Activated naive CD4-positive, alpha-beta T cell treated with anti-CD3 and anti-CD28 coated beads, Interleukin-2, amount 50 U/mL, for 16 hours (primary cell): ENCODE measurements at places on chromosomes 3 and 15.
A peak's percentile ranks its signal among the peaks of the same experiment; 100 is the strongest.

DNA sequence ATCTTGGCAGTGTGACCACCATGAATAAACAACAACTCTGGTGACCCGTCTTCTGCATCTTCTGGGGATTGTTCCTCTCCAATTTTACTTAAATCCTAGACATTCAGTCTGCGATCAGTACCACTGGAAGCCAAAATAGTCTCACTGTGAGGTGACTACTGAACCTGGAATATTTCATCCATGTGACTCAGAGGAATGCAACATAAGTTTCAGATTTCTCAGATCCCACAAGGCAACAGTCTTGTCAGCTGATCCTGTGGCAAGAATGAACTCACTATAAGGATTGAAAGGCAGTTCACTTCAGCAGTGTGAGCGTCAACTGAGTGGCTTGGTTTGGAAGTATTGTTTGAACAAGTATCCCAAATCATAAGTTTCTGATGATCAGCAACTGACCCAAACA is 13.2 kb downstream of the NSUN3 start:
- no peak for DNase-seq

- no peak for DNase-seq
Measured at GRCh38 chr3:11995120-11995519, 9.1 kb upstream of the SYN2 start.

DNA sequence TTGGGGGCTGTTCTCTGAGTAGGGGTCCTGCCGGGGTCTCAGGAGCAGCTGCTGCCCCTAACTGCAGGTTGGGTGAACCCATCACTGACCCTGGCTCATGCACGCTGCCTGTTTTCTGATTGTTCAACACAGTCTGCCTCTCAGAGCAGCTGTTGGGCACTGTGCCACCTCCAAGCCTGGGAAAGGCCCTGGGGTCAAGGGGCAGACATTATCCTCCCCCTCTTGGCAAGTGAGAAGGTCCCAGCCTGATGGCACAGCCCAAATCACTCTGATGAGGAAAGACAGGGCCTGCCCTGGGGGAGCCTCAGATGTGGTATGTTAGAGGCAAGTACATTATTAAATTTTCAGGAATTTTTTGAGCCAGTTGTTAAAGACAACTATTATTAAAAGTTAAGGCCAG is 14.1 kb upstream of the GNAT1 start:
- no peak for DNase-seq

GRCh38 chr3:139718415-139718814 is 40.6 kb upstream of the NMNAT3 start:
- no peak for DNase-seq

GRCh38 chr15:65207280-65207840 is 3.9 kb downstream of the CILP start:
- DNase-seq: no peak

GRCh38 chr3:59374818-59375211 is 325.0 kb upstream of the CFAP20DC start:
- DNase-seq: no peak

- DNase-seq: no peak
Measured at GRCh38 chr15:80162059-80162554, 9.3 kb downstream of the FAH start.

DNA sequence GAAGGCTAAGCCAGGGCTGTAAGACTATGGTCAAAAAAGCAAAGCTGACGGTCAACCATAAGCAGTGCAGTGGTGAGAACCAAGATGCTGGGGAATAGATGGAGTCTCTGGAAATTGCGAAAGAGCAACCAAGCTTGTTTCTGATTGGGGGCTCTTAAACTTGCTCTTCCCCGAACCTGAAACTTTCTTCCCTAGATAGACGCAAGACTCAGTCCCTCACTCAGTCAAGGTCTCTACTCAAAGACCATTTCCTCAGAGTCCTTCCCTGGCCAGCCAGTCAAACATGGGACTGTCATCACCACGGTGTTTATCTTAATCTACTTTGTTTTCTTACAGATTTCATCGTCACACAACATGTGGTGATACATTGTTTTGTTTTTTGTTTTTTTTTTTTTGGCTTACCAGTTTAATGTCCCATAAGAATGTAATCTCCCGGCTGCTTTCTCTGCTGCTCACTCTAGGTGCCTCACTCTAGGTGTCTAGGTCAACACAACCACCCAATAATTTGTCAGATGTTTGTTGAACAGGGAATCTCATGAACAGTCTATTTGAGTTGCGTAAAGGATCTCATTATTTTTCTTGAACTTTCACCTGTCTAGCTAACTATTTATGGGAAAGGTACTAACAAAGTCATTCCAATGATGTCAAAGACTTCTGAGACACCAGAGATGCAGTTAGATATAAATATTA is 495.4 kb downstream of the FOXP1 start:
- DNase-seq: no peak

GRCh38 chr15:88812133-88812532 is 8.9 kb downstream of the ACAN start:
- DNase-seq: no peak

- no peak for DNase-seq
Measured at GRCh38 chr15:54094661-54095060, 116.4 kb downstream of the UNC13C start.

DNA sequence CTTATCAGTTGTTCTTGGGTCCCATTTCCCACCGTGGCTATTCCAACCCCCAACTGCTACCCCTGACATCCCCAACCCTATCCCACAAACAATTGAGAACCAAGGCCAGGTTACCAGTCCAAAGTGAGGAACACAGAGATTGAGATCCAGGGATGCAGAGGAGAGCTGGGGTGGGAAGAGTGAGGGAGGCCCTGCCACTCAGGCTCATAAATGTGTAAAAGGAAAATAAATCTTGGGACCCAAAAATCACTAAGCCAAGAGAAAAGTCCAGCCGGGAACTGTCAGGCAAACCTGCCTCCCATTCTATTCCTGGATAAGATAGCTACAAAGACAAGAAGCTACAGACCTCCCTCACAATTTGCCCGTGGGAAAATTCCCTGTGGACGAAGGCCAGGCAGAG is 101.1 kb upstream of the DLG1 start:
- DNase-seq: no peak

DNA sequence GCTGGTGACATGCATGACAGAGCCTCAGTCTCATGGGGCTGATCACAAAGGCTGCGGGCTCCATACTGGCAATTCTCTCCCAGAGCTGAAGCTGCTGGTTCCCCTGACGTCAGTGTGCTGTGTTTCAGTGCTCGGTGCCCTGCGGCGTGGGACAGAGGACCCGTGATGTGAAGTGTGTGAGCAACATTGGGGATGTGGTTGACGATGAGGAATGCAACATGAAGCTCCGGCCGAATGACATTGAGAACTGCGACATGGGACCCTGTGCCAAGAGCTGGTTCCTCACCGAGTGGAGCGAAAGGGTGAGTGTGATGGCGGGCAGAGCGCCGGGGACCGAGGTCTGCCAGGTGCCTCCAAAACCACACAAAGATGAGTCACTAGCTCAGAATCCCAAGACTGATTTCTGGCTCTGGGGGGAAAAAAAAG is 62.0 kb upstream of the NR2E3 start:
- no peak for DNase-seq

DNA sequence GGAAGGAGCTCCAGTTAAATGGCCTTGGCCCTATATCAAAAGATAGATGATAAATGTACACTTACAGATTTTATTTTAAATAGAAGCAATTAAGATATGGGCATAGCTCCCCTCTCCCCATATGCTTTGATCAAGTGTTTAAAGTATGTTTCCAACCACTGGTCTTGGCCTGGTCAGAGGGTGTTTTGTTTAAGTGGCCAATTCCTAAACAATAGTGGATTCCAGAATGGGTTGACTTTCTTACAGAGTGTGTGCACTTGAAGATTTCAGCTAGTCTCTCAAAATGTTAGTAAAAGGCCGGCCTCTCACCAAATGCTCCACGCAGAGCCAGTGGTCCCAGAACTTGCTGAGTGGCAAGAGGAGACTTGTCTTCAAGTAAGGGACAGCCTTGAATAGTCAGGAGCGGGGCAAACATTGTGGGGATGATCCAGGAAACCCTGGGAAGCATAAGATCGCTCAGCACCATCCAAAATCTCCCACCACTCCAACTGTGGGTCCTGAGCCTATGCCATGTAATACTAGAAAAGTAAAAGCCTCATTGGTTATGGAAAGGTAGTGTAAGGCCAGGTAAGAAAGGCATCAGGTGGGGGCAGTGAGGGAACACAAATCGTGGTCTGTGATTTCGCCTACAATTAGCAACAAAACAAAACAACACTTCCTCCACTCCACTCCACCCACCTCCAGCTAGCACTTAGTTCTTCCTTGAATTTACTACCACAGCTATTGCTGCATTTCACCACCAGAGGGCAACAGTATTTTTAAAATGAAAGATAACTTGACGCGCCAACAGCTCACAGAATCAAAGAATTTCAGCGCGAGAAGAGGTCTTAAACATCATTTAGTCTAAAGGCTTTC is 4.8 kb downstream of the RARRES1 start:
- peak; percentile 25 for DNase-seq

DNA sequence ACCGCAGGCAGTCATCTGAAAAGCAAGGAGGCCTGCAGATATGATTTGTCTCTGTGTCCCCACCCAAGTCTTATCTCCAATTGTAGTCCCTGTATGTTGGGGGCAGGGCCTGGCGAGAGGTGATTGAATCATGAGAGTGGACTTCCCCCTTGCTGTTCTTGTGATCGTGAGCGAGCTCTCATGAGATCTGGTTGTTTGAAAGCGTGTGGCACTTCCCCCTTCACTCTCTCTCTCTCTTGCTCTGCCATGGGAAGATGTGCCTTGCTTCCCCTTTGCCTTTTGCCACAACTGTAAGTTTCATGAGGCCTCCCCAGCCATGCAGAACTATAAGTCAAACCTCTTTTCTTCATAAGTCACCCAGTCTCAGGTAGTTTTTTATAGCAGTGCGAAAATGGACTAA is 83.3 kb downstream of the TMCO5A start:
- DNase-seq: no peak

- no peak for DNase-seq
Measured at GRCh38 chr3:127412578-127413317, 124.9 kb upstream of the PRR20G start.

- DNase-seq: no peak
Measured at GRCh38 chr3:171225165-171225564, 198.6 kb upstream of the SLC2A2 start.

DNA sequence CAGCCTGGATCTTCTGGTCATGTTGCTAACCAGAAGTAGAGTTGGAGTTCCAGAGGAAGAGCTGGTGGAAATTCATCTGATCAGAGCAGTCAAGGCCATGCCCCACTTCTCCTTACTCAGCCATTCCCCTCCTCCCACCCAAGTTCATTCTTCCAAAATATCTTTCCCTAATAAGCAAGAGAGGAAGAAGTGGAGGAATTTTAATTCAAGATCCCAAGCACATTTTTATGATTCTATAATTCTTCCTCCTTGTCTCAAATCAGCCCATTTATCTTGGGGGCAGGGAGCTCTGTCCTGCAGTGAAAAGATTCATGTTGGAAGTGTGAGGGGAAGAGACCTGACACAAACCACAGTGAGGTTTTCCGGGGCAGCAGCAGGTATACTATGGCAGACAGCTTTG is 85.0 kb upstream of the GALNT15 start:
- DNase-seq: no peak

DNA sequence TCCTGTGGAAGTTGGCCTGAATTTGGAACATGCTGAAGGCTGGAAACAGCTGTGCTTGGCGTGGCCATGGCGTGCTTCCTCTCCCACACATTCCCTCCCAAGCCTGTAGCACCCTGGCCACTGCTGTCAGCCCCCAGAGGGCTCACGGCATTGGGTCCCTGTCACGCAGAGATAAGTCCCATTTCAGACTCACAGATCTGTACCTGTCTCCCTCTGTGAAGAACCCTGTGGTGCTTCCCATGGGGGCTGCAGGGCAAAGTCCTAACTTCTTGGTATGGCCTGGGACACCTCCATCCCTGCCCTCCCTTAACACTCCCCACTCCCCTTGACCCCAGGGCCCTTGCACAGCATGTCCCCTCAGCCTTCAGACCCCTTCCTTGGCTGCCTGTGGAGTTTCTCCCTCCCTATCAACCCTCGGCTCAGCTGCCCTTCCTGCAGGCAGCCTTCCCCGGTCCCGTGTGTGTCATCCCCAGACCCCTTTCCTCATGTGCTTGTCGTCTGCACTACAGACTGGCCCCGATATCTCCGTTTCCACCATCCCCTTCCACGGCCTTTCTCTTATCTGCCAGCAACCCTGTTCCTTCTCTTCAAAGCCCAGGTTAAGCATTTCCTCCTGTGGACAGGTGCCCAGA is 28.6 kb downstream of the ABTB1 start:
- no peak for DNase-seq

DNA sequence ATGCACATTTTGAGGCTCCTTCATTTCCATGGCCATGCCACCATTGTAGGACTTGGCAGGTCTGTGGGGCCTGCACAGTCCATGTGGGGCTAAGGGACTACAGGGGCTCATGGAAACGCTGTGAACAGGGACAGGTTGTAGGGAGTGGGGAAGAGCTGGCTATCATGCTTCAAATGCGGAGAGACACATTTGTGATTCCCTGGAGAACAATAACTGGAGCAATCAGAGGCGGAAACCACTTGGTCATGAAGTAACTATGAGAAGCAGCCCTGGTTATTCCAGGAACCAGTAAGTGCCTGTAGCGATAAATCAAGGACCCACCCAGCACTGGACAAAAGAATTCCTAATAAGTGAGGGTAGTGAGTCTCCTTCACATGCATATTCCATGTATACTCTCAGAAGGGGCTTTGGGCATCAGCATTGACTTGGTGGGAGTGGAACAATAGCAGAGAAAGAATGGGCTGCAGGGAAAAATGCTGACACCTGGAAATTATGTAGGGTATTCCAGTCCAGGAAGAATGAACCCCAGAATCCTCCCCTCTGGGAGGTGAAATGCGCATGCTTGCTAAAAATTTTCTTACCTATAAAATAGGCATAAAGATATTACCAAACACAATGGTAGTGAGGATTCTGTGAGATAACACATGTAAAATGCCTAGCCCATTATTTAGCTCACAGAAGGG is 251.4 kb upstream of the ROPN1 start:
- no peak for DNase-seq

- DNase-seq: no peak
Measured at GRCh38 chr3:66052721-66053549, 14.2 kb upstream of the MAGI1 start.

GRCh38 chr3:119831022-119831421 is 49.1 kb downstream of the NR1I2 start:
- no peak for DNase-seq

- DNase-seq: no peak
Measured at GRCh38 chr15:34349769-34350168, 6.7 kb downstream of the NUTM1 start.

DNA sequence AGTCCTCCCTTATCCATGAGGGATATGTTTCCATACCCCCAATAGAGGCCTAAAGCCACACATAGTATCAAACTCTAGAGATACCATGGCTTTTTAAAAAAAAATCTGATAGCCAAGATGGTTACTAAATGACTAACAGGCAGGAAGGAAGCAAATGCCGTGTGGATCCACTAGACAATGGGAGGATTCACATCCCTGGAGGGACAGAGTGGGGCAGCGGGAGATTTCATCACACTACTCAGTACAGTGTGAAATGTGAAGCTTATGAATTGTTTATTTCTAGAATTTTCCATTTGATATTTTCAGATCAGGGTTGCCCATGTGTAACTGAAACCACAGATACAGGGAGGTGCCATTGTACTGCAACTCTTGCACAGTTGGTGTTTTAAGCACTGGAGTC is 826.6 kb downstream of the SQOR start:
- no peak for DNase-seq

GRCh38 chr15:67892559-67893377 is 52.9 kb upstream of the RNU6-1 start:
- DNase-seq: no peak
